MG63 (cell line): ENCODE measurements at places on chromosomes 13 and 19.
A peak's percentile ranks its signal among the peaks of the same experiment; 100 is the strongest.

DNA sequence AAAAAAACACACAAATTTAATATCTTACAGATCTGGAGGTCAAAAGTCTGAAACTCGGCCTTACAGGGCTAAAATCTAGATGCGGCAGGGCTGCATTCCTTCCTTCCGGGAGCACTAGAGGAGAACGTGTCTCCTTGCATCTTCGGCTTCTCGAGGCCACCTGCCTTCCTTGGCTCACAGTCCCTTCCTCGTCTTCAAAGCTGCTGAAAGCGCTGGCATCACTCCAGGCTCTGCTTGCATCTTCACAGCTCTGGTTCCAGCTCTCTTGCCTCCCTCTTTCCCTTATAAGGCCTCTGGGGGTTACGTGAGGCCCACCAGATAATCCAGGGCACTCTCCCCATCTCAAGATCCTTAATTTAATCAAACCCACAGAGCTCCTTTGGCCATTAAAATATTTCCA is 10.5 kb downstream of the XRCC1 start:
- DNase-seq = no peak

GRCh38 chr19:35696835-35697234 is 7.5 kb upstream of the ZBTB32 start:
- DNase-seq = no peak

- DNase-seq = no peak
These were observed 18.2 kb downstream of the CLEC11A start for GRCh38 chr19:50741179-50741933.

GRCh38 chr13:52785739-52786138 is 46.1 kb upstream of the CNMD start:
- DNase-seq = no peak

DNA sequence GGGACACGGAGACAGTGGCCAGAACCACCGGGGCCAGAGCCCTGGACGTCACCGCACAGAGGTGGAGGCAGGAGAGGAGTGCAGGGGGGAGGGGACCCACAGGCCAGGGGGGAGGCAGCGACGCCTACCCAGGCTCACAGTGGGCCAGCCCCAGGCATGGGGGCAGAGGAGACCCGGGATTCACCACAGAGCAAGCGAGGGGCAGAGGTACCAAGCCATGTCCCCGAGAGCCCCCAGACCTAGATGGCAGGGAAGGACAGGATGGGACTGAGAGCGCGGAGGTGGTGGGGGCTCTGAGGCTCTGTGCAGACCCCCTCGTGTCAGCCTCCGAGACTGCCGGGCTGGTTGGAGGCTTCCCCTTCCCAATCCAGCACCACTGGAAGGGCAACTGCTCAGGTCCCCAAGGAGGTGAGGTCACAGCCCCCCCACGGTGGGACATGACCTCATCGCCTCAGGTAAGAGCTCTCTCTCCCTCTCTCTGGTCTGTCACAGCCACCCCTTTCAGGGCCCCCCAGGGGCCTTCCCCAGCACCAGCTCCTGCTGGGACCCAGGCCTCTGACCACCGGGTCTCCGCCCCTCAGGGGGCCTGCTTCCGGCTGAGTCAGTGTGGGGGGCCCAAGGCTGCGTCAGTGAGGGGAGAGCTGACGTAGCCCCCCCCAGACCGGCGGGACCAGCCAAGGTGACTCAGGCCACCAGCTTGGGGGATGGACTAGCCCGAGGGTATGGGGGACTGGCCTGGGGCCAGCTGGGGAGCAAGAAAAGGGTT is 2.2 kb upstream of the IL11 start:
- no peak for DNase-seq

- peak; percentile 4 for DNase-seq
These were observed 579.1 kb downstream of the KCTD12 start for GRCh38 chr13:76307142-76307541.

DNA sequence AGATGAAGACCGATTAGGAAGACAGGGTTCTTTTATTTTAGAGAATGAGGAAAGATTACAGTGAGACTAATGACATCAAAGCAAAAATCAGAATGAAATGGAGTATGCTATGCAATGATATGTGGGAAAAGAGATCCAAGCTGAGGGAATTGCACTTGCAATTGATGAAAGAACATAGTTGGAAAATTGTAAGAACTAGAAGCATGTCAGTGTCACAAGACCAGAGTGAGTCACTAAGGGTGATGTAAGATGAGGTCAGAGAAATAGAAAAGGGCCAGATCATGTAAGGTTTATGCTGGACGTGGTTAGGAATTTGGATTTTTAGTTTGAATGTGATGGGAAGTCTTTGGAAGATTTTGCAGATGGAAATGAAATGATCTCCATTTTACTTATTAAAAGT is 1937.3 kb downstream of the OLFM4 start:
- DNase-seq = no peak

GRCh38 chr13:91739751-91740150 is 341.3 kb downstream of the GPC5 start:
- DNase-seq = no peak

- no peak for DNase-seq
These were observed 277.5 kb downstream of the NHLRC3 start for GRCh38 chr13:39315796-39316195.

GRCh38 chr19:30861919-30862318 is 487.3 kb downstream of the TSHZ3 start:
- DNase-seq = no peak
